ENCODE measurements at places on chromosomes 3 and 15. TPM values are rescaled to one million over a fixed set of nuclear protein-coding genes. Genes with fewer than 3 reads are reported as not detected.

Gene PLA2G4D
- polyA plus RNA-seq, result 0.13 TPM

Gene PRSS50
- polyA plus RNA-seq, result 0.10 TPM

Gene APOD
- 47.5 TPM for polyA plus RNA-seq

Gene BLM
- 6.2 TPM for polyA plus RNA-seq

Gene ERICH6
- polyA plus RNA-seq, result not detected

Gene CATSPER2
- 1.1 TPM for polyA plus RNA-seq

Gene OXSM
- 13.4 TPM for polyA plus RNA-seq

Gene GASK1A
- polyA plus RNA-seq, result 5.1 TPM

Gene RCN2
- 138 TPM for polyA plus RNA-seq

Gene ITGA11
- polyA plus RNA-seq, result 3.0 TPM

Gene CCDC80
- 131 TPM for polyA plus RNA-seq

Gene RBPMS2
- polyA plus RNA-seq, result 5.6 TPM

Gene GATM
- polyA plus RNA-seq, result 227 TPM

Gene GATA2
- polyA plus RNA-seq, result not detected

Gene CD200
- polyA plus RNA-seq, result not detected
